ENCODE measurements at places on chromosomes 6 and 20.

DNA sequence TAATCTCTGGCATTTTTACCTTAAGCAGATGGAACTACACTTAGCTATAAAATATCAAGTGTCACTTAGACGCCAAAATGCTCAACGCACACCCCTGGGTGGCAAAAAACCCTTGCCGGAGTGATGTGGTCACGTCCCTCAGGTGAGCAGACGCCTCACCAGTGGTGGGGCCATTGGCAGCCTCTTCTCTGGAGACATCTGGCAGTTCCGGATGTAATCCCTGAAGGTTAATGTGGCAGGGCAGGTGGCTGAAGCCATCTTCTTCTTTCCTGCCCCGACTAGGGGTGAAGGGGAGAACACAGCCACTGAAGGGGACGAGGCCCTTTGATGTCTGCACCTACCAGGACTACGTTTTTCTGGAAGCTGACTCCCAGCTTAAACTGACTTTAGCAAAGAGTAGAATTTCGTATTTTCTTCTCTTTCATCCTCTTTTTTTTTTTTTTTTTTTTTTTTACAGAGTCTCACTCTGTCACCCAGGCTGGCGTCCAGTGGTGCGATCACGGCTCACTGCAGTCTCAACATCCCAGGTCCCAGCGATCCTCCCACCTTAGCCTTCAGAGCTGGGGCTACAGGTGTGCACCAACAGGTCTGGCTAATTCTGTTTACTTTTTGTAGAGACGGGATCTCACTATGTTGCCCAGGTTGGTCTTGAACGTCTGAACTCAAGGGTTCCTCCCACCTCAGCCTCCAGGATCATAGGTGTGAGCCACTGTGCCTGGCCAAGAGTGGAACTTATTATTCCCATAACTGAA is 152.1 kb downstream of the TTLL2 start:
- no peak for DNase-seq

DNA sequence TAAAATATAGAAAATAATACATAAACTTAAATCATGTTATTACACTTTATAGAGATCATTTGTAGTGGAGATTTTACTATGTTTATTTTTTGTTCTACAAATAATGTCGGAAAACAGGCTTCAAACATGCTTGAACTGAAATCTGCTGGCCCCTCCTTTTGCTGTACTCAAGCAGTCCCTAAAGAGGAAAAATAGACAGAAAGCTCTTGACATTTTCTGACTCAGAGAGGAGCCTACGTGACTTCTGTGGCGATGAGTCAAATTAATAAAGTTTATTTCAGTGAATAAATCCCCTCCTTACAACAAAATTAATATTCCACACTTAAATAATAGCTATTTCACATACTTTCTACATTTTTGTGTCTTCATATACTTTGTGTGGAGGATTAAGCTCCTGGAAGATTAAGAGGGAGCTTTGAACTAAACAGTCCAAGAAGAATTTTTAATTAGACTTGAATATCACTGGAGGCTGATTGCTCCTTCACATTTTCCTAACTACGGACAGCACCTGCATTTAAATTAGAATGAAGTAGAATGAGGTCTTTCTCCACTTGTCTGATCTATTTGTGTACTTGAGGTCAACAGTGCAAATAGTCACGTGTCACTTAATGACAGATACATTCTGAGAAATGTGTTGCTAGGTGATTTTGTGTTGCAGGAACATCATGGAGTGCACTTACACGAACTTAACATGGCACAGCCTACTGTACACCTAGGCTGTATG is 1.7 kb upstream of the TREM1 start:
- peak; percentile 22 for DNase-seq

DNA sequence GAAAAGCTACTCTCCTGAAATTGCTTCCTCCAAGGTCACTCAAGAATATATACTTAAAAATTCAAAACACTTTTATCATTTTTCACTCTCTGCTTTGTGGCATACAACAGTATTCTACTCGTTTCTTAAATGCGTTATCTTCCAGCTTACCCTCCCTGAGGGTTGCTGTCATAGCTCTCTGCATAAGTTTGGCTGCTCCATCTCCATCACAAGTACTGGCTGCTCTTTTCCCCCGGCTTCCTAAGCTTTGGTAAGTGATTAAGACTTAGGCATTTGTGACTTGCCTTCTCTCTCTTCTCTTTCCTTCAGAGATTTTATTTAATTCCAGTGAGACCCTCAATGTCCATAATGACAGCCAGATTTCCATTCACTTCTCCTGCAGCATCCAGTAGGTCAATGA is 128.3 kb downstream of the NKAIN2 start:
- DNase-seq: no peak

DNA sequence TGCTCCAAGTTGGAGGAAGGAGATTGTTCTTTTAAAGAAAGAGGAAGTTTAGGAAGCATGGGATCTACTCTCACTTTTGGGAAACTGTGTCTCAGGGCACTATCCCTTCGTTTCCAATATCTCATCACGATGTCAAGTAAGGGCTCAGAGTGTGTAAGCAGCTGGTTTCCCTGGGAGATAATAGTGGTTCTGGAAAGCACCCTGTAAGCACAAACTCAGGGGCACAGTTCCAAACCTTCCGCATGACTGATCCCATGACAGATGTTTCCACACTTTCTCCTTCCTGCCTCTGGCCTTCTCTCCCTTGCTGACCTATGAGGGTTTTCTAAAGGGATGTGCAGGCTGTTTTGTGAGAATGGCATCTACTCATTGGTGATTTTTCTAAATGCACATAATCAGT is 33.9 kb downstream of the ADTRP start:
- peak; percentile 82 for DNase-seq

DNA sequence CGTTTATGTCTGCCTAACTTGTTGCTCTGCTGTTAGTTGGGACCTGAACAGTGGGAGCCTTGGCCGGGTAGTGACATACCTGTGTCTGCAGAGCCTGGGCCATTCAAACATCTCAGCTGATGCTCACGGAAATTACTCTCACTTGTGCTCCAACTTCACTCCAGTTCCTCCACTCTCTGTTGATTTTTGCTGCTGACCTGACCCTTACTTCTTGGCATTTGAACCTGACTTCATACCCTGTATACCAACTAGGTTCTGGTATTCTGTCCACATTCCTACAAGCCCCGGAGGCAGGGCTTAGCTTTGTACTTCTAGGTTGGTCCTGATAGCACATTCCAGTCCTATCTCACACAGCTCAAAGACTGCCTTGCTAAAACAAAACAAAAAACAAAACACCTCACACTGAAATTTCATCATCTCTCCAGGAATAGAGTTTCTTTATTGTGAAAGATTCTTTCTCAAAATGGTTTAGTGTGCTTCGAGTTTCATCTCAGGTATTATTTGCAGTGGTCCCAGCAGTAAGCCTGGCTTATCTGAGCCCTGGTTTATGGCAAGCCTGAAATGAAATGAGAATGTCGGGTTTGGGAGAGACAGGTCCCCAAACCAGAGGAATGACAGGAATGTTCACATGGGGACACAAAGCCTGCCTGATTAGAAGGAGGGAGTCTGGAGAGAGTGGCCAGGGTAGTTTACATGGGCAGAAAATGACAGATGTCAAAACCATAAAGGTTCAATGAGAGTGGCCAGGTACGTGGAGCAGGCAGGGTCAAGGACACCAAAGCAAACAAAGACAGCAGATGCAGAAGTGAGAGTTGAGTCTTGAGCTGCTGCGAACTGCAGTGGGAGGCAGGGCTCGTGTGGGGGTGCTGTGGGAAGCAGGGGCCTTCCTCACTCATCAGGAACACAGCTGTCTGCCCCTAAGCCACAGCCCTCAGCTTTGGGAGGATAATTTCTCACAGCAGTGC is 174.2 kb upstream of the HDAC2 start:
- DNase-seq: no peak

DNA sequence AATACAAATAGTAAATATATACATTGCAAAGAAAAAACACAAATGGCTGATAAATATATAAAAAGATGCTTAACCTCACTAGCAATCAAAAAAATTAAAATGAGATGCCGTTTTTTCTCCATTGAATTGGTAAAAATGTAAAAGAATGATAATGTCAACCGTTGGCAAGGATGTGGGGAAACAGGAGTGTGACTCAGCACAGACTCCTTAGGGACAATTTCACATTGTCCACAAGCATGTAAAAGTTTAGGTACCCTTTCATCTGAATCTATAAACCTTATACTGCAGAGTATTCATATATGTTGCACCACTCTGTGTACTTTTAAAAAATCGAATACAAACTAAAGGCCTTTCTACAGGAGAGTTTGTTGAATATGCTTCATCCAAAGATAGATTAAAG is 143.1 kb upstream of the RREB1 start:
- peak; percentile 19 for DNase-seq

- DNase-seq: peak; percentile 79
Measured at GRCh38 chr6:28673787-28674671, 148.3 kb downstream of the GPX5 start.

Measured in M059J (cell line).